Urinary bladder (tissue), 4 donors: ENCODE measurements at places on chromosomes 7 and 10.

- DNase-seq, result no peak
Measured at GRCh38 chr10:70461397-70462348, 16.9 kb upstream of the PALD1 start.

GRCh38 chr10:92291921-92292845 lies 1.2 kb downstream of the MARCHF5 start:
- DNase-seq, result no peak

GRCh38 chr10:6748029-6748428 lies 168.0 kb upstream of the PRKCQ start:
- DNase-seq, result no peak

DNA sequence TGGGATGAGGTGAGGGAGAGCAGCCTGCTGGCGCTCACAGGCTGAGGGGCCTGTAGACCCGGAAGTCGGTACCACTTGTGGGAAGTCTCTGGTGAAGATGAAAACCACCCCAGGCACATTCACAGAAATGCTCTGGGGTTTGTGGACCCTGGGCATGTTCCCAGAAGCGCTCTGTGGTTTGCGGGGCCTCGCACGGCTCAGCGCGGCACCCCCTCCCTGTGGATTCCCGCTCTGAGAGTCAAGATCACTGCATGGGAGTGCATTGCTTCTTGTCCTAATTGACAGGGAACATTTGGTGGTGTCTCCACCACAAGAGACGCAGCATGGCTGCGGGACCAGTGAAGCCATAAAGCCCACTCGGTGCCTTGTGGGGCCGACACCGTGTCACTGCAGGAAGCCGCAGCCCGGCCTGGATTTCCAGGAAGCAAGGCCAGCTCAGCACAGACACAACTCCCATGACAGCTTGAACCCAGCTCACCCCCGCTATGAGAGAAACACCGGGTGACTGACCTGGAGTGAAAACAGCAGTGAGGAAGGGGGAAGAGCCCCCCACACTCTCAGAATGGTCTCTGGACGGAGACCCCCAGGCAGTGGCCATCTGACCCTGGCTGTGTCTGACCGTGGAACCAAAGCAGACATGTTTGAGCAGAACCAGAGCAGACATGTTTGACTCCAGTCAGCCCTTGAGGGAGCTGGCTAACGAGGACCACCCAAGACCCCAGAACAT lies 157.2 kb downstream of the PTPRN2 start:
- DNase-seq, result no peak

DNA sequence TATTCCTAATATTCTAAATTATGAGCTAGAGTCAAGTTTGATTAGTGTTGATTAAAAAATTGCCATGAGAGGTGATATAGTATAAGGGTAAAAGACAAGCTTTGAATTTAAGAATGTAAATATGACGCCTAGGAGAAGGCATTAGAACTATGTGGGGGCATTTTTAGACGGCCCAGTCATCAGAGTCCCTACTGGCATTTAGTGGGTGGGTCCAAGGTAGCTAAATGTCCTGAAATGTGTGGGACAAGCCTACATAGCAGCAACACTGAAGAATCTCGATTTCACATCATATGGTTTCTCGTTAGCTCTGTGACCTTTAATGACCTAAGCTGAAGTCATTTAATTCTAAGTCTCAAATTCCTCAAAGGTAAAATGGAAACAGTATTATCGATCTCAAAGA lies 133.5 kb downstream of the SGMS1 start:
- no peak for DNase-seq

DNA sequence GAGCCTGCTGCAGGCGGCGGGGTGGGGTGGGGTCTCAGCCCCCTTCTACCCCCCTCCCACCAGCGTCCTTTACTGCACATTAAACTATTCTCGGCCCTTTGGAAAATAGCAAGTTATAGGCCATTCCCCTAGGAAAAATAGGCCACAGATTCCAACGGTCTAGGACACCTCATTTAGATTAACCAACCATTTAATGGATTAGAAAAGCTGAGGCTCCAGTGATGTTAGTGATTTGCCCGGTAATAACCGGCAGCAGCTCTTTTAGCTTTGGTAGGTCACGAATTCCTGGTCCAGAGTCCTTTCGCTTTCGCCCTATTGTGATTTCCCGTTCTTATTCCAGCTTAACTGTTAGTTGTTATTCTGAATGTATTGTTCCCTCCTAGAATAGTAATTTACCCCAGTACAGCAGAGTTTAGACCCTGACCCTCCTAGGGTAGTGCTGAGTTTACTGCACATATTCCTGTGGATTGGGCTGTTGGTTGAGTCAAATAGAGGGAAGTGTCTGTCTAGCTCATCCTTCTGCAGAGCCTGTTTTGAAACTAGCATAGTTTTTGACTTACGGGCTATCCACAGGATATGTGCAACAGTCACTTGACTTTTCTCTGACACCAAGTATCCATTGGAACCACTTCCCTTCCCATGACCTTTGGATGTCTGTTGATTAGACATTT lies 754 bp downstream of the GSTO1 start:
- no peak for DNase-seq

- DNase-seq, result peak; percentile 77
Measured at GRCh38 chr10:122062831-122063674, 74.1 kb downstream of the TACC2 start.

DNA sequence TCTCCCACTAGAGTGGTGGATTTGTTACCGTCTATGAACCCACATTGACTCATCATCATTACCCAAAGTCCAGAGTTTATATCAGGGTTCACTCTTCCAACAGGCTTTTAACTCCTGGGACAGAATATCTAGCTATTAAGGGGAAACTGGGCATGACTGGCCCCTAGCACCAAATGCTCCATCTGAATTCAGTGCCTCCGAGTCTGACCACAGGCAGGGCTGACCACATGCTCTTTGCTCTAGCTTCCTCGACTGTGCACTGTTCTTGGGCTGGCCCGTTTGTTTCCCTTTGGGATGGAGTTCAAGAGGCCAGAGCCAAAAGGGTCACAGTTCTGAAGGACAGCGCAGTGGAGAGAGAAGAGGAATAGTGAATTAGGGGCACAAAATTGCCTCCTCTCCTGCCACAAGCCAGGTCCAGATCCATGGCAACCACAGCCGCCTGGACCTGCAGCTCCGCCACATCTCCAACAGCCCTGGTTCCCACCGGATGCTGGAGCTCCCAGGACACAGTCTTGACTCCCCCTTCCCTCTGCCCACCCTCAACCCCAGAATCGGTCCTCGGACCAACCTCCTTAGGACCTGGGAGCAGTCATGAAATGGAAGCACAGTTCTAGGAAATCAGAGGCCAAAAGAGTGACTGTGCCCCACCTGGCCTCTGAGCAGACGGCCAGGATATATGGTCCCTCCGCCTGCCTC lies 16.2 kb downstream of the CAMK2G start:
- no peak for DNase-seq

GRCh38 chr7:104096683-104097082 lies 107.2 kb upstream of the RELN start:
- no peak for DNase-seq

DNA sequence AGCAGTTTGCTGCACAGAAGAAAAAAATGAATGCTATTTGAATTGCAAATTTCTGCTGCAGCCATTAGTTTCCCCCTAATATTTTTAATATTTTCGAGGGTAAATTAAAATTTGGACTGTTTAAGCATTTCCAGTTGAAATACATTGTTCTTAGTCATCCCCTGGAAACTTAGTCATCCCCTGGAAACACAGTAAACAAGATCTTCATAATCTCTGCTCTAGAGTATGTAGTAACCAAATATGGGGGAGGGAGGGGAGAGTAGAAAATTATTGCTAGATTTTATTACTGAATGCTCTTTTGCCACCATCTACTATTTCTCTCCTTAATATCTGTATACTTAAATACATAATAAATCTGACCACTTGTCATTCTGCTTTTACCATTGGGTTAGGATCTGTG lies 1053.3 kb downstream of the SORCS1 start:
- no peak for DNase-seq

DNA sequence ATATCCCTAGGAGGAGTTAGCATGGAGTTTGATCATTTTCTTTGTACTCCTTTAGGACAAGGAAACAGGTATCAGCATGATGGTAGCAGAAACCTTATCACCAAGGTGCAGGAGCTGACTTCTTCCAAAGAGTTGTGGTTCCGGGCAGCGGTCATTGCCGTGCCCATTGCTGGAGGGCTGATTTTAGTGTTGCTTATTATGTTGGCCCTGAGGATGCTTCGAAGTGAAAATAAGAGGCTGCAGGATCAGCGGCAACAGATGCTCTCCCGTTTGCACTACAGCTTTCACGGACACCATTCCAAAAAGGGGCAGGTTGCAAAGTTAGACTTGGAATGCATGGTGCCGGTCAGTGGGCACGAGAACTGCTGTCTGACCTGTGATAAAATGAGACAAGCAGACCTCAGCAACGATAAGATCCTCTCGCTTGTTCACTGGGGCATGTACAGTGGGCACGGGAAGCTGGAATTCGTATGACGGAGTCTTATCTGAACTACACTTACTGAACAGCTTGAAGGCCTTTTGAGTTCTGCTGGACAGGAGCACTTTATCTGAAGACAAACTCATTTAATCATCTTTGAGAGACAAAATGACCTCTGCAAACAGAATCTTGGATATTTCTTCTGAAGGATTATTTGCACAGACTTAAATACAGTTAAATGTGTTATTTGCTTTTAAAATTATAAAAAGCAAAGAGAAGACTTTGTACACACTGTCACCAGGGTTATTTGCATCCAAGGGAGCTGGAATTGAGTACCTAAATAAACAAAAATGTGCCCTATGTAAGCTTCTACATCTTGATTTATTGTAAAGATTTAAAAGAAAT lies 4.8 kb downstream of the BAMBI start:
- DNase-seq, result no peak

DNA sequence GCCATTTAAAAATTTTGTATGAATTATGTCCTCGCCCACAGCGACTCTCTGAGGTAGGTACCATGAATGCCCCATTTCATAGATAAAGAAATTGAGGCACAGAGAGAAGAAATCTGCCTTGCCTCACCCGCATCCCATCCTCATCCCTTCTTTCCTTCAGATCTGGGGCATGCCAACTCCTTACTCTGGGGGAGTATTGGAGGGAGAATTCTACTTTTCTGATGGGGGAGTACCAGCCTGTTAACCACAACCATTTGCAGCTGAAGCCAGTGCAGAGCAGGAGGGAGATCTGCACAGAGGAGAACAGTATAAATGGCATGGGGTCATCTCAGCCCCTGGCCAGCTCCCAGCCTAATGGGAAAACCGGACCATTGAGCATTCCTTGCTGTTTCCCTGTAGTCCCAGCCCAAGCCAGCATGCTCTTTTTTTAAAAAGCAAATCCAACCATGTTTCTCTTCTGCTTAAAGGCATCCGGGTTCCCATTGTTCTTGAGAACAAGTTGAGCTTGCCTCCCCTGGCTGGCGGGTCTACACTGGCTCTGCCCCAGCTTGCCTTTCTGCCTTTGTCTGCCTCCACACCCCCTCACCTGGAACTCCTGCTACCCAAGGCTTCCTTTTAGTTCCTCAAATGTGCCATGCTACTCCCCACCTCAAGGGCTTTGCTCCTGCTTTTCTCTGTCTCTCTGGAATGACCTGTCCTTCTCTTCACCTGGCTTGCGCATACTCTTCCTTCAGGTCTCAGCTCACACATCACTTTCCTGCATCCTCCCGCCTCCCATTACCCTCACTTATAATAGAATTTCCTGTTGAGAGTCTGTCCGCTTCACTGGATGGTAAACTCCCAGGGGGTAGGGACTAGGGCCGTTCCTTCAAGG lies 8.8 kb upstream of the ZNF503 start:
- no peak for DNase-seq

GRCh38 chr7:25358926-25359325 lies 130.6 kb upstream of the NPVF start:
- no peak for DNase-seq

DNA sequence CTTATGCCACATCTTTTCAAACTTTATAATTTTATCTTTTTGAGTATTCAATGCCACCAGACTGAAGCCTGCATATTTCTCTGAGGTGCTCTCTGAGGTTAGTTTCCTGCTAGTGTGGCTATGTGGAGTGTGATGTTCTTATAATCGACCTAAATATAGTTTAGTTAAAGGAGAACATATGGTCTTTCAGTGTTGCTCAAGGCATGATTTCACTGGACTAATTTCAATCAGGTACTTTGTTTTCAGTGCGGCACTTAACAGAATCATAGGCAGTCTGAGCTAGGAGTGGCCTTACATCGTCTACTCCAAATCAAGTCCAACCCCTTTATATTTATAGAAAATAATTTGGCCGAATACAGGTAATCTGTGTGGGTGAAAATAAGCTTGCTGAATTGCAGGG lies 134.2 kb downstream of the NXPH1 start:
- DNase-seq, result no peak

DNA sequence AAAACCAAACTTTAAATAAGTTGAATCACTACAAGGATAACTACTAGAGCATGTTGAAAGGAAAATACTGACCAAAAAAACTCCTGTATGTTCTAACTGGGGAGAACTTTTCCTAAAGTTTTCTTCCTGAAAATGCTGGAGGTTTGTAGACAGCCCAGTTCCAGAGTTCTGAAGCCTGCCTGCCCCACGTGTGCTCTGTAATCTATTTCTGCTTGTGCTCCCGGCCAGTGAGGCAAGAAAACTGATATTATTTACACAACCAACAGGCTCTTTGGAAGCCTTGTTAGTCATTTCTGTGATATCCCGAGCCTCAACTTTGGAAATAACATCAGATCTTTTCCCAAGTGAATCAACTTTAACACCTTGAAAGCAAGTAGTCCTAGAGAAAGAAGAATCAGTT lies 46.7 kb downstream of the ZFAND4 start:
- DNase-seq, result no peak

GRCh38 chr10:58266003-58266825 lies 1.5 kb downstream of the IPMK start:
- no peak for DNase-seq

- DNase-seq, result no peak
Measured at GRCh38 chr10:58867683-58868082, 308.8 kb upstream of the PHYHIPL start.
